ENCODE measurements at places on chromosomes 12 and 14.

- no peak for DNase-seq
Observed at GRCh38 chr14:42214981-42215491, 608.4 kb downstream of the LRFN5 start.

DNA sequence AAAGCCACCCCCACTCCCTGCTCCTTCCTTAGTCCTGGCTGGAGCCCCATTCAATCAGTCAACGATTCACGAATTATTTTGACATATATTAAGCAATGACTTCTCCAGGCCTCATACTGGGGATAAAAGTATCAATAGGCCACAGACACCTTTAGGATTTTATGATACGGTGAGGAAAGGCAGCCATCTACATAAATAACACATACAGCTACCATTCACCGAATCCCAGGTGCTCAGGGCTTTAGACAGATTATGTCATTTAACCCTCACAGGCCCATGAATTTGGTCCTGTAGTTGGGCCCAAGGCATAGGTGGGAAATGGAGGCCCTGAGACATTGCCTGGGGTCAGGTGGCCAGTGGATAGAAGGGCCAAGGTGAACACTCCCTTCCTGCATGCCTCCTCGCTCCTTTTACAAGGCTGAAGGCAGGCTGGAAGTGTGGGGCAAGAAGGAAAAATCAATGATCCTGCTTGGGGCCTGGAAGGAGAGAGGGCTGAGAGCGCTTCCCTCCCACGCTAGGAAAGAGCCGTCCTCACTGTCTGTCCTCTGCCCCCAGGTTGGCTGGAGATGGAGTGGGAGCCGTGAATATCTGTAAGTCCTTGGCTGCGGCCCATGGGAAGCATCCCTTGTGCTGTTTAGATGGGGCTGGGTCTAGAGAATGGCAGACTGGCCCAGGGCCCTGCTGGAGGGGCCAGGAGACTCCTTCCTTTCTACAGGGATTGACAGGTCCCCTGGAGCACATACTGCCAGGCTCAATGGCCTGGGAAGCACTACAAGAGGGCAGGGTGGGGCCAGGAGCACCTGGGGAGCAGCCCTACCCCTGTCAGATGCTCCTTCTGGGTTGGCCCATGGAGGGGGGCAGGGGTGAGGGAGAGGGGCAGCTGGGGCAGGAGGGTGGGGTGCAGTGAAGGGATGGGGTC is 14.8 kb downstream of the KRT7 start:
- no peak for DNase-seq

GRCh38 chr14:96455588-96455987 is 46.6 kb upstream of the PAPOLA start:
- DNase-seq: no peak

DNA sequence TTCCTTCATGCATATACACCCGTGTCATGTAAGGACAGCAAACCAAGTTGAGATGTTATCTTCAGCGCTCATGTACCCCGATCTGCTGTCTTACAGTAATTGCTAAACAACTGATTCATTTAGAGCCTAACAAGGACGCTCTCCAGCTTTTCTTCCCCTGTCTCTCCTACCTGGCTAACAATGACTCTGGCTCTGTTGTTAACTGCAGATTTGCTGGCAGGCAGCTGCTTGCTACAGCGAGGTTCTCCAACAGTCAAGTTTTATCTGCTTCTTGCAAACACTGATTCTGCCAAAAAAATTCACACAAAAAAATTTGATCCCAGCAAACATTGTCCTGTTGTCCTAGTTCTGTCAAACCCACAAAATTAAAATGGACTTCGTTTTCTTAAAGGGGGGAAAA is 101.6 kb downstream of the OTX2 start:
- DNase-seq: no peak

DNA sequence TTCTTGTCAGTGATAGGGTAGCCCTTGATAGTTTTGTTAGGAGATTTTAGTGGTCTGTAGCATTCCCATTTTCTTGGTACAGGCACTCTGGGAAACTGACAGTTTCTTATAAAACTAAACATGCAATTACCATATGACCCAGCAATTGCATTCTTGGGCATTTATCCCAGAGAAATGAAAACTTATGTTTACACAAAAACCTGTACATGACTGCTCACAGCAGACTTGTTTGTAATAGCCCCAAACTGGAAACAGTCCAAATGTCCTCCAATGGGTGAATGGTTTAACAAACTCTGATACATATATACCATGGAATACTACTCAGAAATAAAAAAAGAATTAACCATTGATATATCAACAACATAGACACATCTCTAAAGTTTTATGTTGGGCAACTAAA is 75.5 kb downstream of the BORCS5 start:
- DNase-seq: no peak

Measured in stimulated activated CD8-positive, alpha-beta memory T cell treated with anti-CD3 and anti-CD28 coated beads, Interleukin-2, amount 100 ng/mL, for 48 hours (primary cell).